Stimulated activated CD8-positive, alpha-beta memory T cell treated with anti-CD3 and anti-CD28 coated beads, Interleukin-2, amount 100 ng/mL, for 48 hours (primary cell): ENCODE measurements at places on chromosomes 4 and X.

- no peak for DNase-seq
Measured at GRCh38 chr4:78613522-78614321, 62.2 kb downstream of the ANXA3 start.

- DNase-seq = no peak
Measured at GRCh38 chr4:40379248-40379647, 44.1 kb downstream of the CHRNA9 start.

- no peak for DNase-seq
Measured at GRCh38 chr4:157280673-157281072, 60.1 kb downstream of the GRIA2 start.

DNA sequence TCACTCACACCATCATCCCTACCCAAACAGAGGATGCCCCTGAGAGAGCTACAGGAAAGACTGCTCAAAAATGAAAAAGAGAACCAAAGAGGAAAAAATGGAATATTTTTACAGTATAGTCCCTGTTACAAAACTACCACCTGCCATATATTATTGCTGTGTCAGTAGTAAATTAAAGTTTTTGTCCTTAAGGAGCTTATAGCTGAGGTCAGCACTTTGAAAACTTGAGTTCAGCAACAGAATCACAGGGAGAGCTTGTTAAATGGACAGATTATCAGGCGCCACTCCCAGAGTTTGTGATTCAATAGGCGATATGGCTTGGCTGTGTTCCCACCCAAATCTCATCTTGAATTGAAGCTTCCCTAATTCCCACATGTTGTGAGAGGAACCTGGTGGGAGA is 71.9 kb upstream of the FAM9A start:
- no peak for DNase-seq

DNA sequence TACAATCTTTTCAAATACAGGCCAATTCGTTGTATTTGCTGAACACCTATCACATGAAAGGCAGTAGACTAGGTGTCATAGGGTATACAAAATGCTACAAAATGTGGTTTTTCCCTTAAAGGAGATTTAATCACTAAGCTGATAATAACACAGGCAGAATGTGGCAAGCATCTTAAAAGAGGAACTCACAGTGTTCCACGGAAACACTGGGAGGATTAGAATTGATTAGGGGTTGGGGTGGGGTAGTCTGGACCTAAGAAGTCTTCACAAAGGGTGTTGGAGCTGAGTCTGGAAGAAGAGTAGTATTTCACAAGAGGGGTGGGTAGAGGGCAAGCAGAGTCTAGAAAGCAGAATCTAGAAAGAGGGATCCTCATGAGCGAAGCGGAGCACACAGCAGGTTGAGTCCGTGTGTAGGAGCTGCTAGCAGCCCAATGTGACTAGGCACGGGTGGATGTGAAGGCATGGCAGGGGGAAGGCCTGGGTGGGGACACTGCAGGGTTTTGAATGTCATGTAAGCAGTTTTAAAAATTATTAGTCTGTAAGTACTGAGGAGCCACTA is 123.6 kb downstream of the MGST2 start:
- no peak for DNase-seq

DNA sequence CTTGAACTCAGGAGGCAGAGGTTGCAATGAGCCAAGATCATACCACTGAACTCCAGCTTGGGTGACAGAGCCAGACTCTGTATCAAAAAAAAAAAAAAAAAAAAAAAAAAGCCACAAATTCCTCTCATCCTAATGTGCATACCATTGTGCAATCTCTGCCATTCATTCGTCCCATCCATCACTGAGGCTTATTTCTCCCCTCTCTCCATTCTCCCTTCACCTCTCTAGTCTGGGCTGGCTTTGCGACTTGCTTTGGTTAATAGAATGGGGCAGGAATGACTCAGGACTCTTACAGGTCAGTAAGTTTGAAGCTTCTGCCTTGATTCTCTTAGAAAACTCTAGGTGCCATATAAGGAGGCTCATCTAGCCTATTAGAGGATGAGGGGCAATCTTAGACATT is 60.3 kb upstream of the DDX3X start:
- no peak for DNase-seq

DNA sequence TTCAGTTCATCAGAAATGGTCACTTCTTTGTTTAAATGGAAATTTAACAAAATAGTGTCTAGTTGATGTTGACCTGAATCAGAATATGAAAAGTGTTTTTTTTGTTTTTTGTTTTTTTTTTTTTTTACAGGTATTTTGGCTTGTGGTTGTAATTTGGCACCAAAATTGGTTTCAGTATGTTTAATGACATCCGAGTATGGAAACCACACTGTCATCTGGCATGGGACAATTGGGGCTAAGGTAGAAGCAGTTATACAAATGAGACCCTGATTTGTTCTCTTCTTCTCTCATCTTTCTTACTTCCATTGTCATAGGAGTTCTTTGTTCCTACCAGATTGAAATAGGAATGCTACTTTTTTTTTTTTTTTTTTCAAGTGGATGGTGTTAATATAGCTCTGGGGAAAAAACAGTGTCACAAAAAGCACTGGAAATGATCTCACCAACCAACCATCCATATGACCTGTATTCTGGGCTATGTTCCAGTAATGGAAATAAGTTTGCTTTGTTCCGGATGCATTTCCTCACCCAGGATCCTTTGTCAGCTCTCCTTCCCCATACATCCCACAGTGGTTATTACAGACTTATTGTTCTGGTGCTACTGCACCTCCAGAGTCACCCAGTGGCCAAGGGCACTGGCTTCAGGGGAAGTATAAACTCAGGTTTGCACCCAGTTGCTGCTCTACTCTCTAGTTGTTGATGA is 95.8 kb downstream of the ATXN3L start:
- DNase-seq = no peak

DNA sequence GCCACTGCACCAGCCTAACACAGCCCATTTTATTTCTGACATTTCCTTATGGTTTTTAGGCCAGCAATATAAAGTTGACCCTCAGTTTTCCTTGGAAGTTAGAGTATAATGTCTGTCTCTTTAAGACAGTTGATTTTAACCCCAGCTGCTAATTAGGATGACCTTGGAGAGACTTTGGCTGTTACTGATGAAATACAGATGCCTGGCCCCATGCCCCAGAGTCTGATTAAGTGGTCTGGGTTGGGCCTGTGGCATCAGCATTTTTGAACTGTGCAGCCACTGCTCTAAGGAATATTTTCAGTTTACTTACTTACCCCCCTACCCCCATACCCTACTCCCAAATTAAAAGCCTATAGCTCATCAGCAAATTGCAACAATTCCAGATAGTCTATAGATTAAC is 85.8 kb downstream of the DCLK2 start:
- no peak for DNase-seq

GRCh38 chrX:40844471-40844870 is 109.1 kb upstream of the MED14 start:
- no peak for DNase-seq

DNA sequence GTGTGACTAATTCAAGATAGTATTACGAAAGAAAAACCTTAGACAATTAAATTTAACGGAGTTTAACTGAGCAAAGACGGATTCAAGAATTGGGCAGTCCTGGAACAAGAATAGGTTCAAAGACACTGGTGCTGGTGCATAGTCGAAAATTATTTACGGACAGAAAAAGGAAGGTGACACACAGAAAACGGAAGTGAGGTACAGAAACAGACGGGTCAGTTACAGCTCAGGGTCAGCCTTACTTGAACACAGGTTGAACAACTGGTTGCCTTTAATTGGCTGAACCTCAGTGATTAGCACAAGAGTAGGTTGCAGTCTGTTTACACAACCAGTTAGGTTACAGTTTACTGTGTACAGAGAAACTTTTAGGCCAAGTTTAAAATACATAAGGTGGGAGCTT is 31.5 kb downstream of the KLHL8 start:
- no peak for DNase-seq

DNA sequence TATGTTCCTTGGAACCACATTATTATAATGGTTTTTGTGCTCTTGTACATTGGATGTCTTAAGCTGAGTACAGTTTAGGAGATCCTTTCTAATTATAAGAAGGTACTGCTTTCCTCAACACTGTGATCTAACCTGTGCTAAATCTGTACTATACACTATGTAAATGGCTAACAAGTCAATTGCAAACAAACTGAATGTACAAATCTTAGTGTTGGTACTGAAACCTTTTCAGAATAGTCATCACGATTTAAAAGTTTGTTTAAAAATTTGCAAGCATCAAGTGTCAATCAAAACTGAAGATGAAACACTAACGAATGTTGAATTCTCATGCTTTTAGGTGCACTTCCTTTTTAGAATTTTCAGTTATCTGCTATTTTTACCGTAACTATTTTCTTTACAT is 2090.4 kb upstream of the TENM3 start:
- DNase-seq = no peak

GRCh38 chr4:154018659-154019058 is 229.8 kb upstream of the SFRP2 start:
- no peak for DNase-seq

DNA sequence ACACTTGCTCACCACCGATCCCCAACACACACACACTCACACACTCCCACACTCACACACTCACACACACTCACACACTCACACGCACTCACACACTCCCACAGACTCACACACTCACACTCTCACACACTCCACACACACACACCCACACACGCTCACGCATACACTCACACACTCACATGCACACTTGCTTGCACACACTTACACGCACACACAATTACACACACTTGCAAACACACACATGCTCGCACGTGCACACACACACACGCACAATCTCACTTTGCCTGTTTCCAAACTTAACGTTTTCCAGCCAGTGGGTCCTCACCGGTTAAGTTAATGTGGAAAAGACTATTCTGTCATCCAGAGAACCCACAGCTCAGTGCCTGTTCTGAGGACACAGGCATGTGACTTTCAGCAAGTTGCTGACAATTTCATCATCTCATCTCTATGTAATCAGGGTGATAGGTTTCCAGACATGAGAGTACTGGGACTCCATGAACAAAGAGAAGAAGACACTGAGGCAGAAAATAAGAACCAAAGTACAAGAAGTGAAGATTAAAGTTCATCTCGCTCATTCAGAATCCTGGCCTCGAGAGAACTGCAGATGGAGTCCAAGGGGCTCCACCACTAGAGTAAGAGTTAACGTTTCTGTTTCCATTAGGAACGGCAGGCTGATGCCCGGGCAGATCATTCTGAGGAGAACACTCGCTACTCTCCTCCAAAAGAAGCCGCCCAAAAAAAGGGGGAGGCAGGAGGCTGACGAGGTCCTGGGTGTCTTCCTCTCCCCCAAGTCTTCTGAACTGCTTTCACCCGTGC is 153.2 kb upstream of the FRG1 start:
- no peak for DNase-seq

- peak; percentile 31 for DNase-seq
Measured at GRCh38 chr4:154743683-154744340, at the start of gene LRAT. LRAT (plus strand) TSS chr4:154744000; CDS start chr4:154744327, 327 bp downstream.

- DNase-seq = no peak
Measured at GRCh38 chrX:134692990-134693389, 34.7 kb upstream of the PLAC1 start.

GRCh38 chrX:16771483-16772398 is 14.5 kb upstream of the TXLNG start:
- DNase-seq = no peak

DNA sequence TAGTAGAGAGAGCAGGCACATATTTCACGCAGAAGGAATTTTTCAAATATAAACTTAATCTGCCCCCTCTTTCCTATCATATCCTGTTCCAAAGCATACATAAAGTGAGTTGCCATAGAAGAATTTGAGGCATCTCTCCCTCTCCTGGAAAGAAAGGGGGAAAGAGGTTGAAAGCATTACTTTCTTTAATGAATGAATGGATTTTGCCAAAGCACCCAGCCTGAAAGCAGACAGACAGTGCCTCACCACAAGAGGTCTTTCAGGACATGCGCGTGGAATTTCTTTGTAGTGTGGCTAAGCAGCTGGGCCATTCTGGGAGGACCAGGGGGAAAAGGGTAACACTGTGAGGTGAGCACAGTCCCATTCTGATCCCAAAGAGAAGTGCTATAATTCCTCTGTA is 651.4 kb downstream of the IQCM start:
- no peak for DNase-seq

GRCh38 chr4:151653548-151653918 is 107.3 kb downstream of the GATB start:
- DNase-seq = no peak

GRCh38 chr4:25826074-25826752 is 36.6 kb downstream of the SEL1L3 start:
- DNase-seq = no peak

GRCh38 chrX:107507093-107507743 is 57.8 kb downstream of the FRMPD3 start:
- no peak for DNase-seq

DNA sequence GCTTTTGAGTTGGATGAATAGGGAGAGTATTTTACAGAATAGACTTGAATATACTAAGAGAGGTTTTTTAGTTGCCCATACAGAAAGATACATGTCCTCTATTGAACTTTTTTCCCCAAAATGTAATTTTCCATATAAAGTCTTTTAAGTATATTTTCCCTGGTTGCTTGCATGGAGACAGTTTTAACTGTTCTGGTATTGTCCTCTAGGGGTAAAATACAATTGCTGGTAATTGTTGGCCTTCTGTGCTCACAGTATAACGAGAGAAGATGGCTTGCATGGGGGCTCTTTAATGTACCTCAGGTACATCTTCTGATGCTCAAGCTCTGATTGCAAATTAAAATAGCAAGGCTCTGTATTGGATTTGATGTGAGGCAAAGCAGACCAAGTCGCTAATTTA is 136.1 kb downstream of the ARX start:
- DNase-seq = no peak

GRCh38 chr4:56701161-56701480 is 20.0 kb upstream of the HOPX start:
- no peak for DNase-seq

GRCh38 chr4:170003071-170004070 is 22.8 kb downstream of the MFAP3L start:
- no peak for DNase-seq

DNA sequence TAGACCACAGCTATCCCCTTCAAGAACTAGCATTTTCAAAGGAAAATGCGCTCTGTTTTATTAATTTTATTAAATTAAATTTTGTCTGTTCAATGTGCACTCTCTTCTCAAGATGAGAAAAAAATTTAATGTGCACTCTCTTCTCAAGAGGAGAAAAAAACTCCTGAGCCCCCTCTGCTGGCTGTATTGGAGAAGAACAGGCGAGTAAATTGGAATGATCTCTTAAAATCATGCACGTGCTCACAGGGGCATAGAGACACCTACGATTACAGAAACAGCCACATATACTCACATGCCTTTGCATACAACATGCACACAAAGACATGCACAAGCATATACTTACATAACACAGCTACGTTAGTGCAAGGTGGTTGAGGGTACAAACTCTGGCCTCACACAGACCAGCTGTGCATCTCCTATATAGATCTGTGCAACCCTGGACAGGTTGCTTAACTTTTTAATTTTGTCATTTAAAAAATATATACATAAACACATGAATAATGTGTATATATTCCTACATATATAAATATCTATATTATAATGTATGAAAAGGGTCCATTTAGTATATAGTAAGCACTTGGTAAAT is 176.2 kb upstream of the CXorf66 start:
- DNase-seq = no peak
